ENCODE measurements at places on chromosomes 7 and 10. TPM values are rescaled to one million over a fixed set of nuclear protein-coding genes. Genes with fewer than 3 reads are reported as not detected.

DNA sequence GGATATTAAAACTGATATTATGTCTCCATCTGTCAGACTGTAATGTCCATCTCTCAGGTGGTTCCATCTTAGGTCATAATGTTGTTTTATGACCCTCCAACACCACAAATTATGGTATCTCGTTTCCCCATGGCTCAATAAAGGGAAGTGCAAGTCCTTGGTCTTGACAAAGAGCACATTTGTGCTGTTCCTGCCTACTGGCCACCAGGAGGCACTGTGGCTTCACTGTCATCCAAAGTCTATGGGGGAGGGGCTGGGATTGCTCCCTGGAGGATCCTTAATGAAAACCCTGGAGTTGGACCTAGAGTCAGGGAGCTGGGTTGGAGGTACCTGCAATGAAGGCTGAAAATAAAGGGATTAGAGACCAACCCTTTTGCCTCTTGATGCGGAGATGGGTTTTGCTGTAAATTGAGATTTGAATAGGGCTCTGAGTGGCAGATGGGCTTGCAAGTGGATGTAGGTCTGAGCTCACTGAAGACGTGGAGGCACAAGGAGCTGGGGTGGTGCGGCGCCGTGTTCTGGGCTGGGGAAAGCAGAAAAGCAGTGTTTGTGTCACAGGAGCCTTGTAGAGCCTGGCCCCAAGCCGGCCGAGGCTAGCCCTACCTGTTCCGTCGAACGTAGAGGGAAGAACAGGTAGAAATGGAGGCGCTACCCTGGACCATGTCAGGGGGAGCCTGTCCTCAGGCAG, 180.5 kb upstream of the PRSS58 start:
- DNase-seq, result no peak

DNA sequence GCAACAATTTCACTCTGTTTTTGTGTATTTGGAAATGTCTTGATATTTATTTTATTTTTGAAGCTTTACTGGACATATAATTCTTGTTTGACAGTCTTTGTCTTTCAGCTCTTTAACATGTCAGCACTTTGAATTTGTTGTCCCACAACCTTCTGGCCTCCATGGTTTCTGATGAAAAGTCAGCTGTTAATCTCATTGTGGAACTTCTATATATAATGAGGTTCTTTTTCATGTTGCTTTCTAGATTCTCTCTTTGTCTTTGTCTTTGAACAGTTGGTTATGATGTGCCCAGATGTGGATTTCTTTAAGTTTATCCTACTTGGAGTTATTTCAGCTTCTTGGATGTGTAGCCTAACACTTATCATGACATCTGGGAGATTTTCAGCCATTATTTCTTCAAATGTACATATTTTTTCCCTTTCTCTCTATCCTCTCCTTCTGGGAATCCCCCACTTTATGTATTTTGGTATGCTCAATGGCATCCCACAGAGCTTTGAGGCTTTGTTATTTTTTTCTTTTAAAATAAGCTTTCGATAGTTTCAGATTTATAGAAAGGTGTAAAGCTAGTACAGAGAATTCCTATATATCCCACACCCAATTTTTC, 9.5 kb upstream of the LMTK2 start:
- no peak for DNase-seq

DNA sequence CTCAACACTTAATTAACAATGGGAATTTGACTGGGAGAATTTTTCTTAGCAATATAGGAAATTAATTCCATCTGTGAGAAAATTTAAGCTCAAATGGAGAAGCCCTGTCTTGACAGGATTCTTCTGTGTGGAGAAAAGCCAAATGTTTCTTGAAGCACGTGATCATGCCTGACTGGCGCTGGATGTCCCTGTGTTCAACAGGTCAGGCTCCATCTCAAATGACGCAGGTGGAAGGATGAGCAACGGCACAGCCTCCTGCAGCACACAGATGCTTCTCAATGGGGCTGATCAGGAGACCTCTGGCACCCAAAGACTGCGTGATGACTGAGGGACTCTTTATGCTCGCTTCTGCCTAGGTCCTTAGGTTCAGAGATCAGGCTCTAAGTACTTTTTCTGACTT, 143.8 kb downstream of the RSU1 start:
- DNase-seq, result no peak

GRCh38 chr10:72171175-72171630, 44.6 kb upstream of the ANAPC16 start:
- DNase-seq, result peak; percentile 62

The SPDYE9 gene
- total RNA-seq, result not detected

The TAS2R3 gene
- total RNA-seq, result 3.2 TPM

- DNase-seq, result no peak
These were observed 152.0 kb upstream of the PCBD1 start for GRCh38 chr10:71040343-71040742.

The SFTPA1 gene
- total RNA-seq, result not detected

The MRLN gene
- not detected for total RNA-seq

The SH2B2 gene
- 2.1 TPM for total RNA-seq

DNA sequence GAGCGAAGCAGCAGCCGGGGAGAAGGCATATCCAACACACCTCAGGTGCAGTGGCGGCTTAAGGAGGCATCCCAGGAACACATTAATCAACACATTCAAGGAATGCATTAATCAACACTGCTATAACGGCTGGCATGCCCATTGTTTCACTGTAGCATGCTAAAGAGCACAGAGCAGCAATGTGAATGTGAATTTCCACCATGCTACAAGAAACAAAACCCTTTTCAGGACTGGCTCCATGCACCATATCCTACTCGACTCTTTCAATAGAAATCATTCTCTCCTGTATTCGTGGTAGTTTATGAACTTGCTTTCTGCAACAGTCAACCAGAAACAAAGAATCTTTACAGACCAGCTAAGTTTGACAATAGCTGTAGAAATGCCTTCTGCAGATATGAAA, 149.0 kb downstream of the NRCAM start:
- DNase-seq, result no peak

GRCh38 chr7:155995183-155995612, 182.9 kb upstream of the SHH start:
- no peak for DNase-seq

- DNase-seq, result no peak
These were observed 2.2 kb downstream of the EGFR start for GRCh38 chr7:55021053-55021452.

DNA sequence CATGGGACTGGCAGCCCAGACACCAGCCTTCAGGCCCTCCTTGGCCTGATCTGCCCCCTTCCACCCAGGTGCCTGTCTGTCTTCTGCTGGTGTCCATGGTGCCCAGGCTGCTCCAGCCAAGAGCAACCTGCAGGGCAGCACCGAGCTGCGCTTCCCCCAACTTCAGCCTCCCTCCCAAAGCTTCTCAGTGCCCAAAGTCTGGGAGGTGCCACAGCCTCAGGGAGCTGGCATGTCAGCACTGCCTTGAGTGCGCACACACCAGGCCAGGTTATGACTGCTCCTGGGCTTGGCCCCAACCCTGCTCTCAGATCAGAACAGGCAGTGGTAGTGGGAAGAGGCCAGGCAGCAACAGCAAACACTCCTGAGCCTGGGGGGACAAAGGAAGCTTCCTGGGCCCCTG, 304.6 kb upstream of the NRG3 start:
- no peak for DNase-seq

GRCh38 chr10:129272176-129272575, 194.9 kb upstream of the MGMT start:
- DNase-seq, result no peak

GRCh38 chr7:136063326-136063666, 86.1 kb upstream of the MTPN start:
- DNase-seq, result no peak

The OR2A42 gene
- total RNA-seq, result not detected

DNA sequence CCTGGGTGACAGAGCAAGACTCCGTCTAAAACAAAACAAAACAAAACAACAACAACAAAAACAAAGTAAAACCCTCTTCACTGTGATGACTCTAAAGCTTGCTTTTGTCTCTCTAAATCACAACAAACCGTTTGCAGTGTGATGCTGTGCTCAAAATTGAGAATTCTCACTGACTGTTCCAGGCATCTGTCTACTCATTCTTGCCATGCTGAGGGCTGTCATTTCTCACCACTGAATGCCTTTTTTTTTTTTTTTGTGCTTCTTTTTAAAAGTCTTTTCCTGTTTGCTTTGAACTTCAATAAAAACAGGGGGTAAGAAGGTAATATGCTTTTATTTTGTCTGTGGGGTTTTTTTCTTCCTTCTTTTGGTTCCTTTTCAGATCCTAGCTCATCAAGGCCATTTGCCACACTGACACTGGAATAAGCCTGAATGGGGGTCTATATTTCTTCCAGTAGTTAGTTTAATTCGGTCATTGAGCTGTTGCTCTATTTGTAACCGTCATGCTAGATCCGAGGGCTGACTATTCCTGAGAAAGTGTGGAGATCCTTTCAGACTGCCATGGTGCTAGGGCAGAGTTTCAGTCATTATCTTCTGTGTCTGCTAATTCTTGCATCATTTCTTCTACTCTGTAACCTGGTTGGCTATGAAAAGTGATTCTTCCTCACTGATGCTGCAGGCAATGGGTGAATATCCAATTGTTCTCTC, 10.6 kb downstream of the FAS start:
- DNase-seq, result no peak

Data from osteoblast (primary cell).